ENCODE measurements at places on chromosomes 4 and X.

- no peak for DNase-seq
These were observed 655.0 kb downstream of the RPA4 start for GRCh38 chrX:97538745-97539144.

GRCh38 chr4:168501407-168501806, 4.6 kb downstream of the PALLD start:
- DNase-seq = no peak

DNA sequence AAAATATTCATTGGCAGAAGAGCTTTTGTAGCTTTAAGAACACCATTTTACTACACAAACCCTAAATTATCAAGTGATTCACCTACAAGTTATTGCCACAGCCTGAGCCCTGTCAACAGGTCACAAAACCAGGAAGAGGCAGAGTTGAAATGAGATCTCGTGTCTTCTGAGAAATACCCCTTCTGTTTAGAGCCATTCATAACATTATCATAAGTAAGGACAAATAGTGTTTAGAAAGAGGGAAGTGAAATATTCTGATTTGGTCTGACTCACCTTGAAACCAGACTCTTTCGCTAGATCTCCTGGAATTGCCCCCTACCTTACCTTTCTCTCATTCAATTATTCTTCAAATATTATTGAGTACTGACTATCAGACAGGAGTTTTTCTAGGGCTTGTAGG, 5.9 kb downstream of the ETDB start:
- DNase-seq = no peak

DNA sequence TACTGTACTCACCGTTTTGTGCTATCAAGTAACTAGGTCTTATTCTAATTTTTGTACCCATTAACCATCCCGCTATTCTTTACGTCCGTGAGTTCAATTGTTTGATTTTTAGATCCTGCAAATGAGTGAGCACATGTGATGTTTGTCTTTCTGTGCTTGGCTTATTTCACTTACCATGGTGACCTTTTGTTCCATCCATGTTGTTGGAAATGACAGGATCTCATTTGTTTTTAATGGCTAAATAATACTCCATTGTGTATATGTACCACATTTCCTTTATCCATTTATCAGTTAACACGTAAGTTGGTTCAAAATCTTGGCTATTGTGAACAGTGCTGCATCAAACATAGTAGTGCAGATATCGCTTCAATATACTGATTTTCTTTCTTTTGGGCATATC, 48.3 kb downstream of the USP9X start:
- DNase-seq = no peak

DNA sequence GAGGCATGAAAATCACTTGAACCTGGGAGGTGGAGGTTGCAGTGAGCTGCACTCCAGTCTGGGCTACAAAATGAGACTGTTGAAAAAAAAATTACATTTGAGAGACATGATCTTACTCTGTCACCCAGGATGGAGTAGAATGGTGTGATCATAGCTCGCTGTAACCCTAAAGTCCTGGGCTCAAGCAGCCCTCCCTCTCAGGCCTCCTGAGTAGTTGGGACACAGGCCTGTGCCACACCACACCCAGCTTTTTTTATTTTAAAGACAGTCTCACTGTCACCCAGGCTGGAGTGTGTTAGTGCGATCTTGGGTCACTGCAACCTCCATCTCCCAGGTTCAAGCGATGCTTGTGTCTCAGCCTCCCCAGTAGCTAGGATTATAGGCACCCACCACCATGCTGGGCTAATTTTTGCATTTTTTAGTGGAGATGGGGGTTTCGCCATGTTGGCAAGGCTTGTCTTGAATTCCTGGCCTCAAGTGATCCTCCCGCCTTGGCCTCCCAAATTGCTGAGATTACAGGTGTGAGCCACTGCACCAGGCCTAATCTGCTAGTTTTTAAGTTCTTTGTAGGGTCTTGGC, 6.1 kb downstream of the RPS3A start:
- DNase-seq = no peak

DNA sequence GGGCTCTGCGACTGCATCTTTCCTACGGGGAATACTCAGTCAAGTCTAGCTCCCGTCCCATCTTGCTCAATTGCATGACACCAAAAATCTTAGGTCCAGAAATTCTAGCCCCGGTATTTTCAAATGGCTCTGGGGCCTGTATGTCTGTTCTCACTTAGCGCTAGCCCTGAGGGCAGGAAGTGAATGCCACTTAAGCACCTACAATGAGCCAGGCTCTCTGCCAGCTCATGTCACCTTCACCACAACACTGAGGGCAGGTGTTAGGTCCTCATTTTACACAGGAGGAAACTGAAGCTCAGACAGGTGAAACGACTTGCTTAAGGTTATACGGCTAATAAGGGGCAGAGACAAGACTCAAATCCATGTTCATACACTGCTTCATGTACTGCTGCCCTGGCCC, 282.8 kb downstream of the PPP1R2C start:
- no peak for DNase-seq

GRCh38 chr4:56762484-56763250, 58.8 kb downstream of the SPINK2 start:
- no peak for DNase-seq

- no peak for DNase-seq
These were observed 1160.3 kb downstream of the FSTL5 start for GRCh38 chr4:161003418-161004057.

DNA sequence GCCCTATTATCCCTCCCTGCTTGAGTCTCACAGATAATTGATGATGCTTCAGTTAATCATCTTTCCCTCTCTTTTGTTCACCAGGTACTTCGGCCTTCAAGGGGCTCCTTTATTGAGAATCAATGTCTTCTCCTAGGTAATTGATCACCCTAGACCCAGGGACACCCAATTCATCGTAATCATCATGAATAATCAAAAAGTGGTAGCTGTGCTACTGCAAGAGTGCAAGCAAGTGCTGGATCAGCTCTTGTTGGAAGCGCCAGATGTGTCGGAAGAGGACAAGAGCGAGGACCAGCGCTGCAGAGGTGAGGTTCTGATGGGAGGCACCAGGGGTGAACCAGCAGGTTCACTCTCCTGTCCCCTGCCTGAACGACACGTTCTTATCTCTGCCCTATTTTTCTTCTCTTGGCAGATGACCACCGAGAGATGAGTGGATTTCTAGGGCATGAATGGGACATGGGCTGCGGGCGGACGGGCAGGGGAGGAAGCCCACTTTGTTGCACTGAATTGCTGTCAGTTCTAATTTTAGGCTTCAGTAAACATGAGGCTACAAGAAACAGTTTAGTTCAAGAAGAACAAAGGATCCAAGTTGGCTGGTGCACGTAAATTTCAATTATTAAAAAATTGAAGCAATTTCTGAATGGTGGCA, 80.5 kb downstream of the ALPK1 start:
- no peak for DNase-seq

GRCh38 chr4:102868153-102868780, 525 bp upstream of the CISD2 start:
- no peak for DNase-seq

DNA sequence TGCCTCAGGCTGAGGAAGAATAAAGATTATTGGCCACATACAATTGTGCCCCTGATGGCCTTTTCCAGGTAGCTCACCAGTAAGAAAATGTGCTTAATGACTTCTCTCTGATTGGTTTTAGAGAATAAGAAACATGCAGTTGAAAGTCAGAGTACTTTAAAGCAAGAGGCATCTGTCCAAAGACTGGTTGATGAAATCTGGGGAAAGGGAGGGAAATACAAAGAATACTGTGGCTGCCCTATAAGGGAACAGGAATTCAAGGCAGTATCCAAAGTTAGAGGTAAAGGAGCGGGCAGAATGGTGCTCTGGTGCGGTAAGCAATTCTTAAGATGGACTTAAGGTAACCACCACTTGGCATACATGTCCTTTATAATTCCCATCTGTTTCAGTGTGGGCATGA, 11.4 kb downstream of the PBDC1 start:
- DNase-seq = no peak

DNA sequence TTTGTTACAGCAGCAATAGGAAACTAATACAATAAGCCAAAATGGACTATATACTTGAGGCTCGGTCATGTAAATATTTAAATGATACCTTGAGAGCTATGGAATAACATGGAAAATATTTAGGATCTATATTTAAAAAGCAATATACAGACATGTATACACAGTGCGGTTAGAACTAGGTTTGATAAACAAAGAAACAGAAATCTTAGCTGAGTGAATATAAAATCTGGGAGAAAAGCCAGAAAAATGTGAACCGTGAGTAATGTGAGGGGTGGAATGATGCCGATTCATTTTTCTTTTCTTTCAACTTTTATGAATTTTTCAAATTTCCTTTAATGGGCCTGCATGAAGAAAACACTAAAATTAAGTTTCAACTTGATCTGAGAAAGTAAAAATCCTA, 104.1 kb downstream of the ATXN3L start:
- no peak for DNase-seq

DNA sequence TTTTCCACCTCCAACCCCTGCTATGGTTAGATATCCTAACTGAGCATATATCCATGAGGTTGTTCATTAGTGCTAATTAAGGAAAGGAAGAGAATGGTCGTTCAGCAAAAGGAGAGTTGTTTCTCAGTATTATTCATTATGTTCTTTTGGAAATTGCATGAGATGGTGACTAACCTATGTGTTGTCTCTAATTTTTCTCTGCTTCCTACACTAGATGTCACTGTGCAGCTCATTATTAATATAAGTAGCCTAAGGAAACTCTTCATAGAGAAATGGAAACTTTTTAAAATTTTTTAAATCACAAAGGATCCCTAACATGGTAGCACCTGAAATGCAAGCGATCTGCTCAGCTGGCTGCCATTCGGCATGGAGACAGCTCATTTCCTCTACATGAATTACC, 67.7 kb upstream of the FAM9A start:
- DNase-seq = no peak

DNA sequence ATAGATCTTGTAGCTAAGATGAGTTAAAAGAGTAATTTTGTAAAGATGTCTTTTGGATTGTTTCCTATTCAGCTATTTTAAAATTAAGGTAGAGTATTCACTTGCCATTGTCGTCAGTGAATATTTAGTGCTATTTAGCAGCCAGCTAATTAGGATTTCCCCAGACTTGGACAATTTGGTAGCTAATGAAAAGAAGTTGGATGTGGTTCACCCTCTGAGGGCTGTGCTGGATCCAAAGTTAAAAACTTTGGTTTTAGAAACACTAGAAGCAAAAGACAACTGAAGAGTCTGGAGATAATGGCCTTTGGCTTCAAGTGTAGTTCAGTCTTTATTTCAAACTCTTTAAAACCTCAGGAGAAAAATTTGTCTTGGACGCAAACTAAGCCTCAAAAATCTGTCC, 41.3 kb downstream of the ATG4A start:
- no peak for DNase-seq

DNA sequence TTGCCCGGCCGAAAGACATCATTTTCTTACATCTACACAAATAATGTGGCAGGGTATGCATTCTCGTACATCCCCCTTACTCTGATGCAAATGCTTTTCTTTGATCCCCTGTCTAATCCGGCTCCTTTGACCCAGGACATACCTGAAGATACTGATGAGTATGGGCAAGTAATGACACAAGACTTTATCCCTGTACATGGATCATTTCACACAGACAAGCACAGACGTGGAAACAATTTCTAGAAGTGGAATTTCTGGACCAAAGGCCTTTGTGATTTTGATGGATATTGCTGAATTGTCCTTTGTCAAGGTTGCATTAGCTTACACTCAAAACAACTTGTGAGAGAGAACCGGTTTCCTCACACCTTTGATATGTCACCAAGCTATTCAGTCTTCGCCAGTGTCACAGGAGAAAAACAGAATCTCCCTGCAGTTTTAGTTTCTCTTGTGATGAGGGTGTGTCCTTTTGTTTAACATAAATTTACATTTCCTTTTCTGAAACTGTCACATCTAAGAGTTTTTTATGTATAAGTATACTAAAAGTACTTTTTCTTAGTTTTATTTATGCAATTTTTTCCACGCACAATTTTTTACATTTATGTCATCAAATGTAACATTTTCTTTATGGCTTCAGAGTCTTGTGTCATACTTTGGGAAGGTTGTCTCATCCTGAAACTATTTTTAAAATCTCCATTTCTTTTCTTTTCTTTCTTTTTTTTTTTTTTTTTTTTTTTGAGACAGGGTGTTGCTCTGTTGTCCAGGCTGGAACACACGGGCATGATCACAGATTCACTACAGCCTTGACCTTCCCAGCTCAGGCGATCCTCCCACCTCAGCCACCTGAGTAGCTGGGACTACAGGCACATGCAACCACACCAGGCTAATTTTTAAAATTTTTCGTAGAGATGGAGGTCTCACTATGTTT, 25.2 kb downstream of the RWDD4 start:
- DNase-seq = no peak

- DNase-seq = no peak
These were observed 37.7 kb upstream of the FAT1 start for GRCh38 chr4:186761393-186761792.

GRCh38 chr4:37928426-37929416, 31.5 kb upstream of the PTTG2 start:
- DNase-seq = no peak

- DNase-seq = no peak
These were observed 28.5 kb upstream of the PRRG1 start for GRCh38 chrX:37320541-37321203.

- DNase-seq = no peak
These were observed 103.9 kb downstream of the ARAP2 start for GRCh38 chr4:36140421-36140820.

GRCh38 chrX:21766101-21766500, 8.2 kb upstream of the SMPX start:
- no peak for DNase-seq

- DNase-seq = no peak
These were observed 1.6 kb upstream of the JCHAIN start for GRCh38 chr4:70667740-70668535.

DNA sequence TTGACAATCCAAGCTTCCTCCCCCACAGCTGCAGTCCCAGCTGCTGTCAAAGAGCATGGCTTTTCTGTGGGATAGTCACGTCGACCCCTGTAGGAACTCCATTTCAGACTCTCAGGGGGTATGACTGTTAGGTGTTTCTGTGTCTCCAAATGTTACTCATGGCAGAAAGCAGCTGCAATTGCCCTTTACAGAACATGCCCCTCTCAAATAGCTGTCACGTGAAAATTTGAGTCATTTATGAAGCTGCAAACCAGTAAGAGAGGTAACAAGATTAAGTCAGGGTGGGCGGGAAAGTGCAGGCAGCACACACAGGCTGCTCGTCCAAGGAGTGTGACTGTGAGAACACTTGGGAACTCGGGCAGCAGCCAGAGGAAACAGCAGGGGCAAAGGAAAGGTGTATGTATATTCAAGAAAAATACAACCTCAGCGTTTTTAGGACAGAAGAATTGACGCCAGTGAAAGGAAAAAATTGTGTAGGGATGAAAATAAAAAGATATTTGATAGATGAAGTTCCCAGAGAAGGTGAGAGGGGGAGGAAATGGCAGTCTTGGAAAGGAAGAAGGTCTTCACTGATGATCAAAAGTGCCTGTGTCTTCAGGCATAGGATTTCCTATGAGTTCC, 66.5 kb upstream of the TMEM184C start:
- no peak for DNase-seq

GRCh38 chrX:151476604-151477303, 79.7 kb downstream of the VMA21 start:
- DNase-seq = no peak

GRCh38 chr4:41887821-41888686, 47.2 kb upstream of the TMEM33 start:
- DNase-seq = peak; percentile 6

- DNase-seq = no peak
These were observed 12.6 kb downstream of the TAF1 start for GRCh38 chrX:71378732-71379131.

- DNase-seq = no peak
These were observed 13.0 kb upstream of the DAPP1 start for GRCh38 chr4:99803566-99804101.

- no peak for DNase-seq
These were observed 518 bp downstream of the ARMCX1 start for GRCh38 chrX:101550751-101551379.
